ENCODE measurements at places on chromosomes 2 and 18. TPM values are rescaled to one million over a fixed set of nuclear protein-coding genes. Genes with fewer than 3 reads are reported as not detected.

Gene CENPA
- 53.0 TPM for total RNA-seq

Gene TMEM17
- not detected for total RNA-seq

Gene MGAT4A
- total RNA-seq = 93.9 TPM

Gene HOXD3
- not detected for total RNA-seq

Gene ICA1L
- total RNA-seq = 6.6 TPM

Gene HOXD1
- total RNA-seq = not detected

Gene HES6
- total RNA-seq = 1.8 TPM

Gene GPR45
- total RNA-seq = not detected

DNA sequence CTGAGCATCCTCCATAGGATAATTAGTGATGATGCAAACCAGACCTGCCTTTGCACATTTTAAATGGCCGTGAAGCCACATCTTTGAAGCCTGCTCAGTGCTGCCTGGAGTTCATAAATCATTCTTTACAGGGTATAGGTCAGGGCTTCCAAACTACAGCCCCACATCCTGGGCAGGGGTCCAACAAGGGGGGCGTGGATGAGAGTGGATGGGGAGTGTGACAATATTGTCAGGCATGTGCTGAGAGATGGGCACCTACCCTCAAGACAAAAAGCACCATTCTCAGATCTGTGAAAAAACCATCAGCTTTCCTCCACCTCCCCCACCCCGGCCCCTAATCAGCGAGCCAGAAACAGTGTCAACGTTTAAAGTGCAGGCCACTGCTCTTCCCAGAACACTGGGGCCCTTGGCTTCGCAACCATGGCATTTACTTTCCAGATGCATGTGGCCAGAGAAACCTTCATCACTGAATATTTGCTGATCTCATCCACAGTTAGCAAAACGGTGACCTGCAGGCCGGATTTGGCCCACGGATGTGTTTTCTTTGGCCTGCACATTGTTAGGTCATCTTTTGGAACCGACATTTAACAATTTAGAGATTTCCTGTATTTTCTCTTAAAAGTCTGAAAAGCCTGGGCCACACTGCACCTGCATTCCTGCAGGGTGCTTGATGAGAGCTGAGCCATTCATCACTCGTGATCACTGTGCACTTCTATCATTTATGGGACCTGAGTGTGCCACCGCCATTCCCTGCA lies 130.7 kb downstream of the ANKRD44 start:
- H3K4me1 ChIP-seq = peaks cover 36% of the 10 kb centered on the region
- peaks cover 56% of the 10 kb centered on the region for H3K36me3 ChIP-seq
- H3K27ac ChIP-seq = no peak overlapping the region

DNA sequence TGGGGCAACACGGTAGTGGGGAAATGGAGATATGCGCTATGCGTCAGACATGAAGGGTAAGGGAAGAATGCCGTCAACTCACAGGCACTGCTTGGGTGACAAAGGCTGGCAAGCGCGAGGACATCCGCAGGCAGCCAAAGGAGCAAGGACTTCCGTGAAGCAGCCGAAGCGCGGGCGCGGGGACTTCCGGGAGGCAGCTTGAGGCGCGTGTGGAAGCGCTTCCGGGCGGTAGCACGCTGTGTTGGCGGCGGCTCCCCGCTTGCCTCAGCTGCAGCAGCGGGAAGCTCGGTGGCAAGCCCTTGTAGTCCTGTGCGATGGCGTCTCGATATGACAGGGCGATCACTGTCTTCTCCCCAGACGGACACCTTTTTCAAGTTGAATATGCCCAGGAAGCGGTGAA lies at the start of gene PSMA8:
Gene PSMA8, plus strand, starts transcription at position 218 of the 400 bp plus-strand sequence. Its CDS starts 97 bp downstream, at position 315.
- peak within 1 kb of the TSS; percentile 86 for H3K27ac ChIP-seq
- H3K4me1 ChIP-seq = no peaks in the 10 kb centered on the region
- DNase-seq = peak; percentile 52
- H3K27me3 ChIP-seq = no peaks in the 10 kb centered on the region
- no peaks in the 10 kb centered on the region for H3K36me3 ChIP-seq

GRCh38 chr18:9996094-9996493 lies 82.3 kb downstream of the VAPA start:
- no peaks in the 10 kb centered on the region for H3K36me3 ChIP-seq
- no peaks in the 10 kb centered on the region for H3K4me1 ChIP-seq
- H3K27me3 ChIP-seq = peaks cover 8% of the 10 kb centered on the region
- H3K27ac ChIP-seq = no peak overlapping the region

DNA sequence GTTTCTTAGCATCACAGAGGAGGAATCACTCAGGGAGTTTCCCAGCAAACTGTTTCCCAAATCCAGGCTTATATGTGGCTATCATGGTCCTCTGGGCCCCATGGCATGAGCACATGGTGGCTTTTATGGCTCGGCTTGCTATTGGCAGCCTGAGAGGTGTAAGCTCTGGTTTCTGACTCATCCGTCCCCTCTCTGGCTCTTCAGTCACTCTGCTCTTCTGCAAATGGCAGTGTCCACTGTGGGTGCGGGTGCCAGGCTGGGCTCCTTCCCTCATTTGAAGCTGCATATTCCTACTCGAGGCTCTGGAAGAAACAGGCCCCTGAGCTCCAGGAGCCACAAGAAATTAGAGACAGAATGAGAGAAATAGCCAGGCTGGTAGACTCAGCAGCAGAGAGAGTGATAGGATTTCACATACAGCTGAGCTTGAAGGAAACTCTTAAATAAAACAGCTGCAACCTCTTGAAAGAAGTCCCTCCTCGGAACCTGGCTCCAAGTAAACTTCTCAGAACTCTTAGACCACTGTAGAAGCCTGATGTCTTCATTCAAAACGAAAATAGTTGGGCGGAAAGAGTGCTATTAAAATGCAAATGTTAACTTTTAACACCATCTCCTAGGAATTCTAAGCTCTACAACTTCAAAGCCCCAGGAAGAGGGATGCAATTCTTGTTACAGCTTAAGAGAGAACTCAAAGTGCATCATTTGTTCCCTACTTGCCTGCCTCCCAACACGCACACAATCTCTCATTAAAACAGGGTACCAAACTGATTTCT lies 212.6 kb upstream of the SP5 start:
- H3K27me3 ChIP-seq = peaks cover 35% of the 10 kb centered on the region
- H3K4me3 ChIP-seq = no peak overlapping the region
- no peak for DNase-seq
- no peak overlapping the region for H3K27ac ChIP-seq
- H3K36me3 ChIP-seq = no peaks in the 10 kb centered on the region

DNA sequence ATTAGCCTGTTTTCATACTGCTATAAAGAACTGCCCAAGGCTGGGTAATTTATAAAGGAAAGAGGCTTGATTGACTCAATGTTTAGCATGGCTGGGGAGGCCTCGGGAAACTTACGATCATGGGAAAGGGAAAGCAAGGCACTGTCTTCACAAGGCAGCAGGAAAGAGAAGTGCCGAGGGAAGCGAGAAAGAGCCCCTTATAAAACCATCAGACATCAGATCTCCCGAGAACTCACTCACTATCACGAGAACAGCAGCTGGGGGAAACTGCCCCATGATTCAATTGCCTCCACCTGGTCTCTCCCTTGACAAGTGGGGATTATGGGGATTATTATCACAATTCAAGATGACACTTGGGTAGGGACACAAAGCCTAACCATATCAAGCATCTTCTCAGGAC lies 23.3 kb downstream of the RHOB start:
- no peak overlapping the region for H3K4me3 ChIP-seq
- no peaks in the 10 kb centered on the region for H3K4me1 ChIP-seq
- H3K27ac ChIP-seq = no peak overlapping the region
- DNase-seq = no peak

GRCh38 chr2:61357681-61358080 lies 113.2 kb downstream of the USP34 start:
- no peak for DNase-seq
- peaks cover 56% of the 10 kb centered on the region for H3K36me3 ChIP-seq
- no peaks in the 10 kb centered on the region for H3K27me3 ChIP-seq
- H3K4me3 ChIP-seq = no peak overlapping the region

- peaks cover 19% of the 10 kb centered on the region for H3K36me3 ChIP-seq
- H3K4me3 ChIP-seq = no peak overlapping the region
- H3K27me3 ChIP-seq = no peaks in the 10 kb centered on the region
Observed at GRCh38 chr2:27911458-27912210, 21.1 kb downstream of the BABAM2 start.

DNA sequence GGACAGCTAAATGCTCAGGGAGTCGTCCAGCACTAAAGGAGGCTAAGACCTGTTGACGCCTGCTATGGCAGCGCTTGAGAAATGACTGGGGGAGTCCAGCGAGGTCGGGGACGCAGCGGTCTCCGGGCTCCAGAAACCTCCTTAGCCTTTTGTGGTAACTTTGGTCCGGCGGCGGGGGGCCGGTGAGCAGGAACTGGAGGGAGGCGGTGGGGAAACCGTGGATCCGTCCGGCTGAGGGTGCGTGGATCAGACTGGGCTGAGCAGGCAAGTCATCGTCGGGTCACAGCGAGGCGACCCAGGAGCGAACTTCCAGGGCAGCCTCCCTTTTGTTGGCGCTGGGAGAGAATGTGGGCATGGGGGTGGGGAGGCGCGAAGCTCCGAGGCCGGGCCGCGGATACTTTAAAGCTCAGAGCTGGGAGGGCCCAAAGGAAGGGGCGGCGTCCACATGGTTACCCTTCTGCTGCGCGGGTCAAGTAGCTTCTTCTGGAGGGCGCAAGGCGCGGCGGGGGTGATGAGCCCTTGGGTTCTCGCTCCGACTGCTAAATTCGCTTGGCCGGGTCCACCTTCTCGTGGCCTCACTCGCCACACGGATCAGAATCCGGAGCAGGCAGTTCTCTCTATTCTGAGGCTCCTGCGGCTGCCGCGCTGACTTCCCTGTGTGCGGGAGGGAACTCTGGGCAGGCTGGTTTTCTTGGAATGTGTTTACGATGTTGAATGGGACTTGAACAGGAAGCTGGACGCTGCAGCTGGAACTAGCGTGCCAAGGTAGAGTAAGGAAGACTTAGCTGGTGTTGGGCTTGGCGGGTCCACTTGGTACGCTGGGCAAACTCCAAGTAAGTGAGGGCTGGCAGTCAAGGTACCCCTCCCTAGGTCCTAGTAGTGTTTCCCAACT lies 920 bp downstream of the GULP1 start:
- no peak overlapping the region for H3K27ac ChIP-seq
- H3K4me3 ChIP-seq = no peak overlapping the region
- H3K4me1 ChIP-seq = peaks cover 12% of the 10 kb centered on the region
- no peak for DNase-seq

- H3K4me1 ChIP-seq = peaks cover 18% of the 10 kb centered on the region
- peaks cover 43% of the 10 kb centered on the region for H3K36me3 ChIP-seq
- no peak overlapping the region for H3K27ac ChIP-seq
- H3K4me3 ChIP-seq = no peak overlapping the region
Observed at GRCh38 chr2:174654419-174654941, 56.9 kb upstream of the WIPF1 start.

GRCh38 chr18:36536426-36536825 lies 238.9 kb downstream of the FHOD3 start:
- no peak overlapping the region for H3K27ac ChIP-seq
- no peak overlapping the region for H3K4me3 ChIP-seq
- peaks cover 3% of the 10 kb centered on the region for H3K27me3 ChIP-seq
- DNase-seq = no peak
- no peaks in the 10 kb centered on the region for H3K36me3 ChIP-seq

- peaks cover 3% of the 10 kb centered on the region for H3K27me3 ChIP-seq
- H3K27ac ChIP-seq = no peak overlapping the region
- H3K36me3 ChIP-seq = no peaks in the 10 kb centered on the region
- DNase-seq = no peak
- no peaks in the 10 kb centered on the region for H3K4me1 ChIP-seq
- H3K4me3 ChIP-seq = no peak overlapping the region
Observed at GRCh38 chr2:164711766-164712138, 90.5 kb upstream of the GRB14 start.

GRCh38 chr2:64492272-64492671 lies 31.9 kb upstream of the AFTPH start:
- H3K27me3 ChIP-seq = peaks cover 23% of the 10 kb centered on the region
- no peaks in the 10 kb centered on the region for H3K36me3 ChIP-seq
- H3K27ac ChIP-seq = no peak overlapping the region
- H3K4me1 ChIP-seq = peaks cover 21% of the 10 kb centered on the region
- H3K4me3 ChIP-seq = no peak overlapping the region

DNA sequence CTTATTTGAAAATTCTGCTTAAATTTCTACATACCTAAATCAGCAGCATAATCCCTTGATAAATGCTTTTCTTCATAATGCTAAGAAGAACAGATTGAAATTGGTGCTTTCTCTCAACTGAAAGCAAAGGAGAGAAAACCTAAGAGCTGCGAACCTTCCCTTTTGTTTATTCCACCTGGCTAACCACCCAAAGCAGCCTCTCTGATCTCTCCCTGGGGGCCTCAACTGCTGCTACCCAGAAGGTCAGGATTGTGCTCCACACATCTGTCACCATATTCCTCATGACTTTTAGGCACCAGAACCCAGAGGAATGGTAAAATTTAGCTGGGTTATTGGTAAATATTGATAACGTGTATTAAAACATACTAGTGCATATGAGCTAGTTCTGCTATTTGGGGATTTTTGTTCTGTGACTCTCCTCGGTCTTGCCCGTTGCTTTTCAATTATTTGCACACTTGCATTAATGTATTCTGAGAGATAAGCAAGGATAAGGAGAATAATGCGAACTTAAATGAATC lies 334.1 kb downstream of the RIT2 start:
- H3K4me3 ChIP-seq = no peak overlapping the region
- no peaks in the 10 kb centered on the region for H3K36me3 ChIP-seq
- no peaks in the 10 kb centered on the region for H3K4me1 ChIP-seq
- no peaks in the 10 kb centered on the region for H3K27me3 ChIP-seq
- no peak overlapping the region for H3K27ac ChIP-seq
- no peak for DNase-seq

DNA sequence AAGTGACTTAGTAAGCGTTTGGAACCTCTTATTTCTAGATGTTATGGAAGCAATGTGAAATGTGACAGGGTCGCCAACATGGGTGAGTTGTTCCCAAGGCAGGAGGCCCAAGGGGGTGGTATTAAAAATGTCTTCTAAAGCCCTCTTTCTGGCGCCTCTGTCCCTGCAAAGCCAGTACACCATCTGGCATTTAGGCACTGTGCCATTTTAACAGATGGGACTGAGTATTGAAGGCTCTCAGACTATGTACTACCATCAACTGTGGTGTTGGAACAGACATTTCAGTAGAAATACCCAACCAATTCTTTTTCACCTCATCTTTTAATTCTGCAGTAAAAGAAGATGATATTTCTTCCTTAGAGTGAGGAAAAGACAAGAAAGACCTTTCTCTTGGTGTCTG lies 384.5 kb upstream of the MMADHC start:
- no peak overlapping the region for H3K4me3 ChIP-seq
- H3K27ac ChIP-seq = no peak overlapping the region
- no peaks in the 10 kb centered on the region for H3K4me1 ChIP-seq
- no peaks in the 10 kb centered on the region for H3K36me3 ChIP-seq
- no peaks in the 10 kb centered on the region for H3K27me3 ChIP-seq
- DNase-seq = no peak

DNA sequence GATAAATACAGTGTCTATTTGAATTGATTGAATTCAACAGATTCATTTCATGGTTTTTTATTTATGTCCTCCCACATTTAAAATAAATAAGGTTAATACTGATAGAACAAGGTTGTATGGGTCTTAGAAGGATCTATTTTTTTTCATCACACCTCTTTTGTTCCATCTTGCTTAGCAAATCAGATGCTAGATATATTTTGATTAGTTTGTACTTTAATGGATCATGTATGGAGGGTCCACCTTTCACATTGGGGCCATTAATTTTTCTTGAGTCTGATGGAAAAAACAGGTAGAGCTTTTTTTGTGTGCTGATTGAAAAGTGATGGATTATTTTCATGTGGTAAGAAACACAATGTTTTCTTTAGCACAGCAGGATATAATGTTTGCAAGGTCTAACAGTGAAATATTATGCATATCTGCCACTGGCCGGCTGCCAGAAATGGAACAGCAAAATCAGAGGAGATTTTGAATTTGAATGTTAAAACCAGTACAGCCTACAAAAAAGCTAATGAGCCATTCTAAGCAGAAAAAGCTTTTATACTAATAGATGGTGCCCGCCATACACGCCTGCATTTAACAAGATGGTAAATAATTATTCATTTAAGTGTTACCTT lies 188.1 kb upstream of the ETAA1 start:
- H3K36me3 ChIP-seq = no peaks in the 10 kb centered on the region
- H3K27me3 ChIP-seq = no peaks in the 10 kb centered on the region
- no peak overlapping the region for H3K4me3 ChIP-seq
- no peak for DNase-seq

All from activated CD4-positive, alpha-beta T cell treated with anti-CD3 and anti-CD28 coated beads, Interleukin-2, amount 10 ng/mL, durations not matched to agents 7 days and 5 days (primary cell).